Stimulated activated CD4-positive, alpha-beta T cell treated with anti-CD3 and anti-CD28 coated beads, Interleukin-1b, Interleukin-23, amount 100 ng/mL, for 1 hour (primary cell): ENCODE measurements at places on chromosomes 3 and 15.

DNA sequence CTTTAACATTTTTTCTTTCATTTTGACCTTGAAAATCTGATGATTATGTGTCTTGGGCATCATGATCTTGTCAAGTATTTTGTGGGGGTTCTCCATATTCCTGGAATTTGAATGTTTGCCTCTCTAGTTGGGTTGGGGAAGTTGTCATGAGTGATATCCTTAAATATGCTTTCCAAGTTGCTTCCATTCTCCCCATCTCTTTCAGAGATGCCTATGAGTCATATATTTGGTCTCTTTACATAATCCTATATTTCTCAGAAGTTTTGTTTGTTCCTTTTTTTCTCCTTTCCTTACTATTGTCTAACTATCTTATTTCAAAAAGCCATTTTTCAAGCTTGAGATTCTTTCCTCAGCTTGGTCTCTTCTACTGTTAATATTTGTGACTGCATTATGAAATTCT, 69.0 kb upstream of the CCDC80 start:
- DNase-seq: no peak

DNA sequence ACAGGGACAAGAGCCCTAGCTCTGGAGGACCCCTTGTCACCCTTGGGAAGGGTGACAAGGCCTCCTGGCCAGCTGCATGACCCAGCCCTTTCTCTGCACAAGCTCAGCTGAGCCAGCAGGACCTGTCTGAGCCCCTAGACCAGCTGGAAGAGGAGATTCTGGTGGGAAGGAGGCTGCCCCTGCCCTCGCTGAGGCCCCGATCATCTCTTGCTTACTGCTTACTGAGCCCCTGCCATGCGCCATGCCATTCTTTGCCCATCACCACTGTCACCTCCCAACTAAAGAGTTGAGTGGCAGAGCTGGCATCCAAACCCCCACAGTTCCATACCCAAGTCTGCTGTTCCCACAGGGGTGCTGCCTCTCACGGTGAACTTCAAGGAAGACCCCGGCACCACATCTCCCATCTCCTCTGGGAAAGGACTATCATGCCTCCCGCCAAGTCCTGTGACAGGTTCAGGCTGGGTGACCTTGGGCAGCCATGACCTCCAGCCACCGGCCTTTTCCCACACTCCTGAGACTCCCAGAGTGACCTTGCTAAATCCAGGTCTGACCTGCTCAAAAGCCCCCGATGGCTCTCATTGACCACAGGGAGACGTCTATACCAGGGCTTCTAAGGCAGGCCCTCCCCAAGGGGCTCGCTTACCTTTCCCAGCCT, 34.0 kb downstream of the ACSBG1 start:
- DNase-seq: no peak

DNA sequence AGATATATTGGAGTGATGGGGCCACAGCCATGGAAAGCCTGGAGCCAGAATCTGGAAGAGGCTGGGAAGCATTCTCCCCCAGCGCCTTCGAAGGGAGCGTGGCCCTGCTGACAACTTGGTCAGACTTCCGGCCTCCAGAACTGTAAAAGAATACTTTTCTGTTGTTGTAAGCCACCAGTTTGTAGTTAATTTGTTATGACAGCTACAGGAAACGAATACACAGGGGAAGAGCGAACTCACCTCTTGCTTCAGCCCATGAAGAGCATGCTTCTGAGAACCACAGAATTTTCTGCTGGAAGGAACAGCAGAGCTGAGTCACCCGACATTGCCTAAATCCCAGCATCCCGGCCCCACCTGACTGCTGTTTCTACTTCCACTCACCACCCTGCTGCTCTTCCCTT, 501.7 kb downstream of the SHQ1 start:
- DNase-seq: no peak

- DNase-seq: no peak
These were observed 124.7 kb downstream of the NEDD4 start for GRCh38 chr15:55868707-55869106.

DNA sequence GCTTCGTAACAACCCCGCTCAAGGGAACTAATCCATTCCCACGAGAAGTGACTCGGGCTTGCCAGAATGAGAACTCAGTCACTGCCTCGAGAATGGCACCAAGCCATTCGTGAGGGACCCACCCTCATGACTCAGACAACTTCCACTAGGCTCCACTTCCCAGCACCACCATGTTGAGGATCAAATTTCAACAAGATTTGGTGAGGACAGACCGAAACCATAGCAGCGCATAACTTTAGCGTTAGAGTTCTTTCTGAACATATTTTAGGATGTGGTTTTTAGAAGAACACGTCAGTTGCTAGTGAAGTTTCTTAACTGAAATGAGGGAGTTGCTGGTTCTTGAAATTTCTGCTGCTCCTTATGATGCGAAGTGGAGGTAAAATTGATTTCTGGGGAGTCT, 13.5 kb downstream of the PTPRG start:
- DNase-seq: no peak

GRCh38 chr15:35312344-35312743, 227.2 kb upstream of the NANOGP8 start:
- no peak for DNase-seq

DNA sequence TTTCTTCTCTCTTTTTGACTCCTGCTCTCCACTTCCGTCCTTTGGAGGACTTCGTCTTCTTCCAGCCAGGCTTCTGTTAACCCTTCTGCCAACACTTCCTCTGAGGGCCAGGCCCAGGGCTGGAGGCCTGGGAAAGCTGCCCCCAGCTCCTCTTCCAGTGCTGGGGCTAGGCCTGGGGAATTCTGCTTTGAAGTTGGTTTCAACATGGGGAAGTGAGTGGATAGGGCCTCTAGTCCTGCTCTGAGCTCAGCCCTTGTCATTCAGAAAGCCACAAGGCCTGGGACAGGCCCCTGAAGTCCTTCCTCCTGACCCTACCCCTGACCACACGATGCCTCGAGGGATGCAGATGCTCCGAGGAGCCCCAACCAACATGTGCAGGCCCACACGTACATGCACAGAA, 53.9 kb upstream of the HERC1 start:
- DNase-seq: no peak

DNA sequence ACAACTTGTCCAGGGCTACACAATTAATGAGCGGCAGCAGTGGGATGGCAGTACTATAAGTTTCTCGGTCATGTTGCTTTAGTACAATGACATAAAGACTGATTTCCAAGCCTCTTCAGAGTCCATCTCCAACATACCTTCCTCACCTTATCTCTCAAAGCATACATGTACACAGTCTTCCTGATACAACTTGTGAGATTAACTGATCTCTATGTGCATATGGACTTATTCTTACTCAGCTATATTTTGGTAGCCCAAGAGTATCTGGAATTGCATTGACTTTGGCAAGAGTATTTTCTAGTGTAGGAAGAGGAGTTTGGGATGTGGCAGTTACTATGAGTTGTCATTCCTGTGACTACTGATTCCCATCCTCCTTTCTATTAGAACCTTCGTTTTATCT, 575.0 kb downstream of the EDEM1 start:
- DNase-seq: no peak

GRCh38 chr3:114122027-114122709, 56.7 kb downstream of the DRD3 start:
- DNase-seq: no peak

DNA sequence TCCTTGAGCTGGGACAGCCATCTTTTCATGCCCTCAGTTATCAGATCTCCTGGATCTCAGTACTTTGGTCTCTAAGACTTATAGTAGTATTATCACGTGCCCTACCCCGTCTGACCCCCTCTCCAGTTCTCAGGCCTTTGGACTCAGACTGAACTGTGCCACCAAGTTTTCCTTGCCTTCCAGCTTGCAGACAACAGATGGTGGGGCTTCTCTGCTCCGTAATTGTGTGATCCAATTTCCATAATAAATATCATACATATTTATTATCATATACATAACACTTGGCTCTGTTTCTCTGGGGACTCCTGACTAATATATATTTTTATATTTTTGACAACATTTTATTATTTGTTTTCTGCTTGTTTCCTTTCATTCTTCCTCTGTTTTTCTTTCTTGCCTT, 458.8 kb upstream of the SEMA6D start:
- DNase-seq: no peak

GRCh38 chr3:118505784-118506183, 528.9 kb downstream of the IGSF11 start:
- no peak for DNase-seq

- no peak for DNase-seq
These were observed 139.5 kb downstream of the ADAMTS9 start for GRCh38 chr3:64548200-64548889.

DNA sequence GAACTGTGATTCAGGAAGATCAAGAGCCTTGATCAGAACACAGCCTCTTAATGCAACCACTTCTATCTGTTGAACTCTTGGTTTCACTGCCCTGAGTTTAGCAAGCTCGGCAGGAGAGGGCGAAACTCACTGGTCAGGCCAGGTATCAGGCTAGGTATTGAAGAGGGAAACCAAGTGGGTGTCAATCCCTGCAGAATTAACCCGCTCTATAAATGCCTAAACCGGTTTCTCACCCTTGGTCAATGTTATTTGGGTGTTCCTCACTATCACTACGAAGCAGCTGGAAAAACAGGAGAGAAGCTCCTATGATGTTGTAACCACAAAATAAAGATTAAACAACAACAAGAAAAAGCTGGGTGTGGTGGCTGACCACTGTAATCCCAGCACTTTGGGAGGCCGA, 23.9 kb downstream of the LIPH start:
- no peak for DNase-seq

- no peak for DNase-seq
These were observed 317.8 kb downstream of the LPP start for GRCh38 chr3:188471723-188472122.

GRCh38 chr3:178551916-178552321, 15.7 kb downstream of the KCNMB2 start:
- no peak for DNase-seq

- DNase-seq: no peak
These were observed 656.4 kb downstream of the MECOM start for GRCh38 chr3:169007145-169007544.

DNA sequence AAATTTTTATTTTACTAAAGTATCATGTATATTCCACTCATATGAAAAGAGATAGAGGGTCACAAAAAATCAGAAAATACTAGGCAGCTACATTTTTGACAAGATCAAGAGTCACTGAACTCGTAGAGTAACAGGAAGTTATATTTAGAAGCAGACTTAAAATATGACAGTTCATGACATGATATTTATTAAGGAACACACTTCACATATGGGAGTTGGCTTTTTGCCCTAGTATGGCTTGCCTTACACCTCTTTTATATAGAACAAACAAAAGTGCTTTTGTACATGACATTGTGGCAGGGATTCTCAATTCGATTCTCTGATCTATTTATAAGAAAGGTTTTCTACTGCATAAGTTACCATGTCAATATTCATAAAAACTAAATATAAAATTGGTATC, 80.1 kb upstream of the GBE1 start:
- no peak for DNase-seq

- no peak for DNase-seq
These were observed 68.9 kb downstream of the SMAD3 start for GRCh38 chr15:67134067-67134838.

DNA sequence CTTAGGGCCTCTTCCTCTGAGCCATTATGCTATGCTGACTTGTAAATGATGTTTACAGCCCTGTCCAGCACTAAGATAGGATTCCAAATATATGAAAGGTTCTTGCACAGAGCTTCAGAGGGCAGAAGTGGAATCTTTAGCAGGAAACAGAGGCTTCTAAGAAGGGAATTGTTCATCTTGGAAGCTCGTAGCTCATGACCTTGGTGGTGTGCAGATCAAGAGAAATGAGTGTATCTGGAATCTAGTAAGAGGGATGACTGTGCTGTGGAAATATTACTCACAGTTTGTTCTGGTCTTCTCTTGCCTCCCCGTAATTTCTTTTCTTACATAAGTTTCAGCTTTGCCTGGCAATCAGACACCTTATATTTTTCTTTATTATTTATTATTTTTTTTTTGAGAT, 175.8 kb downstream of the SPATA16 start:
- DNase-seq: no peak

DNA sequence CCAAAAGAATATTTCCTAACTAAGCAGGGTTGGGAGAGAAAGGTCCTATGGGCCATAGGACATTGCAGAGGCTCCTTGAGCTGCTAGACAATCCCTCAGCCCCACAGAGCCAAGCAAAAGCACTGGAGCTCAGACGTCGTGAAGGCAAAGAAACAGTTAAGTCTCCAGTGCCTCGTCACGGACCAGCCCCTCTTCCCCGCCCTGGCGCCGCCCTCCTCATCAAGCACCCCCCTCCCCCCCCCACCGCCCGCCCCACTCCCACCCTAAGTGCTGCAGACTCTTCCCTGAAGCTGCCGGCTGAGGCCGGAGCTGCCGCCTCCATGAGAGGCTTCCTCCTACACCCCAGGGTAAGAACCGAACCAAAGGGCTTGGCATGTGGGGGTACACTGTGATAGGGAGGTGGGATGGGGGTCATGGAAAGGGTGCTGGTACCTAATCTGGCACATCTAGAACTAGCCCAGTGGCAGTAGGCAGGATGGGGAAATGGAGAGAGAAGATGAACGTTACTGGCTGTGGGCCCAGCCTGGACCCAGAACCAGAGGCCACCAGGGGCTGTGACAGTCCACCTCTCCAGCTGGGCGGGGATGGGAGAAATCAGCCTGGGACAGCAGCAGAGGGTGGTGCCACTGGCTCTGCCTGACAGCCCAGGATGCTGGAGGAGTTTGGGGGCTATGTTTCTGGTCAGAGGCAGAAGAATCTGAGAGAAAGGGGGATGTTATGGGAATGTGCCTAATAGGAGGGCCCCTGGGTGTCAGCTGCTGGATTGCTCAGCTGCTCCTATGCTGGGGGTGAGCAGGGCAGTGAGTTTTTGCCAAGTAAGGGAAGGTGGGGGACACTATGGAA, at the start of gene MAP1A:
TSS of gene MAP1A (plus strand) at position 255 of the 843 bp plus-strand sequence. CDS start 3,866 bp downstream, outside the sequence.
- no peak for DNase-seq

DNA sequence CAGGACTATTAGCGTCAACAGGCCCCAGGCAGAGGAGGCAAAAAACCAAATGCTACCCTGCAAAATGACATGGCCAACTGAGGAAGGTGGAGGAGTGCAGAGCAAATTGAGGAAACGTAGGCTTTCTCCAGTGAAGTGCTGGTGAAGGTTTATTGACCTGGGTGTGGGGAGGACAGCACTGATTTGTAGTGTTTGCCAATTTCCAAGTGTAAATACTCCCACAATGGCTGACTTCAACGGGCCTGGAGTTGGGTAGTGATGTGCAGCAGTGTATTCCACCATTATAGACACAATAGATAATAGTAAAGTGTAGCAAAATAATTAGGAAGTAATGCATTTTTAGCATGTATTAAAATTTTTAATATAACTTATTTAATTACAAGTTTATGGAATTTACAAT, 32.2 kb upstream of the TPM1 start:
- no peak for DNase-seq

GRCh38 chr3:31926543-31926942, 54.5 kb downstream of the OSBPL10 start:
- DNase-seq: no peak

- no peak for DNase-seq
These were observed 59.6 kb downstream of the ABTB1 start for GRCh38 chr3:127732303-127732702.

GRCh38 chr15:68587769-68588385, 9.1 kb downstream of the CORO2B start:
- DNase-seq: no peak

GRCh38 chr3:153315781-153316180, 153.8 kb downstream of the RAP2B start:
- DNase-seq: no peak

GRCh38 chr3:2372306-2372705, 273.6 kb downstream of the CNTN4 start:
- DNase-seq: no peak

GRCh38 chr15:27464941-27465612, 494.1 kb downstream of the GABRG3 start:
- DNase-seq: no peak
